Ovary (tissue), 10 donors: ENCODE measurements at places on chromosomes 16 and 17.

GRCh38 chr16:85041219-85042166 lies 13.9 kb downstream of the KIAA0513 start:
- no peak for DNase-seq

DNA sequence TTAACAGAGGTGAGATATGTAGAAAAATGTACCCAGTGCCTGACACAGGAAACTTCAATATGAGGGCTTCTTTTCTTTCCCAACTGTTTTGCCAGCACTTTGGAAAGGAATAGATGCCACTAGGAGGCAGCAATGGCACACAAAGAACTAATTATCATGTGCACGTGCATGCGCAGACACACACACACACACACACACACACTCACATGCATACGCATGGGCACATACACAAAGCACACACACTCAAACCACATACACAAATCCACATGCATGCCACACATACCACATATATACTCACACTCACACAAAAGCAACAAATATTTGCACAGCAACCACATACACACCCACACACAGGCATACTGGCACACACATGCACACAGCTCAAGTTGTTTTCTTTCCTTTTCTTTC lies 8.8 kb upstream of the CEP112 start:
- no peak for DNase-seq

DNA sequence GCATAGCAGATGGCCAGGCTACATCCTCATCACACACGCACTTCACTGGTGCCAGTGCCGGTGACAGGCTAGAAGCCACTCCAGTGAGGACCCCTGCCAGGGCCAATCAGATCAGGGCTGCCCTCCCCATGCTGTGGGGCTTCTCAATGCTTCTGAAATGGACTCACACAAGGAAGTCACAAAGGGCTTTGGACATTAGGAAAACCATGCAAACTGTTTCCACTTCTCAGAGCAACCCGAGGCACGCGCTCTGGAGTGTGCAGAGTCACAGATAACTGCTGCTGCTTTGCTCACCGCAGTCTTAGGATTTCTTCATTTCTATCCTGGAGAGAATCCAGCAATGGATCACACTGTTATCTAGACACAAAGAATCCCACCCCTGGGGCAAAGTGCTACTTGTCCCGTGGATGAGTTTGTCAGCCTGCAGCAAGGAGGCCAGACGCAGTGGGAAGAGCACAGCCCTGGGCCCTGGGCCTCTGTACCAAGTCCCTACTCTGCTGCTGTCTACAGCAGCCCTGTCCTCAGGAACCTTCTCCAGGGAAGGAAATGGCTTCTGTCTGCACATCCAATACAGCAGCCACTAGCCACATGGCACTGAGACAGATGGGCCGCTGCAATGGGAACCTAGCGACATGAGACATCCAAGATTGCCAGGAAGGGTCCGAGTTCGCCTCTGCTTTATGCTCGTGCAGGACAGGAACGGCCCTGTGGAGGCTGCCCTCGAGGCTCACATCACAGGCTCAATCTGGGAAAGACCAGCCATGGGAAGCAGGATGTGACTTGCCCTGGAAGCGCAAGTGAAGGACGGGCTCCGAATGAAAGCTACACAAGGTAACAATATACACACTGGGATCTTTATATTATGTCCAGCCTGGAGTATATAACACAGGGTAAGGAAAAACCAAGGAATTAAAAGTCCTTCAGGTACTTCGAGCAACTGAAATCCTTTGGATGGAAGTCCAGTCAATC lies 169.3 kb downstream of the ZFHX3 start:
- no peak for DNase-seq

DNA sequence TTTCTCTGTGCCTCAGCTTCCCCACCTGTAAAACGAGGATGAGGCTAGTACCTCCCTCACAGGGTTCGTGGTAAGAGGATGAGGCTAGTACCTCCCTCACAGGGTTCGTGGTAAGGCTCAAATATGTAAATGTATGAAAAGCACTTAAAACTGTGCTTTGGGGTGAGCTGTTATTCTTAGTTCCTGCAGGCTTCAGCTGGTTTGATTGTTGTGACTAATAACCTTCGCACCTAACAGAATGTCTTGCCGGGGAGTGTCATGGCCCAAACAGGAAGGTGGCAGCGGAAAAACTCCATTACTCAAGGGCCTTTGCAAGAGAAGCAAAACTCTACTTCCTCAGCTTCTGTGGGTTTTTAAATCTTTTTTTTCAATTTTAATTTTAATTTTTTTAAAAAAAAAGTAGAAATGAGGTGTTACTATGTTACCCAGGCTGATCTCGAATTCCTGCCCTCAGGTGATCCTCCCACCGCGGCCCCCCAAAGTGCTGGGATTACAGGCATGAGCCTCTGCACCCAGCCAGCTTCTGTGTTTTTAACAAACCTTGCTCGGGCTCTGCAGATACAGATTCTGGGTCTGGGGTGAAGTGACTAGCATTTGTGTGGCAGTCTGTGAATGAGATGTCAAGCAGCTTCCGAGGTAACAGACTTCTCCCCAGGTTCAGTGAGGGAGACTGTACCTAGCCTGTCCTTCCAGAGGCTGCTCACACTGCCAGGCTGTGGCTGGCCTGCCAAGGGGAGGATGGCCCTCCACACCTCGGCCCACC lies 103.0 kb downstream of the RAB11FIP4 start:
- DNase-seq: no peak

DNA sequence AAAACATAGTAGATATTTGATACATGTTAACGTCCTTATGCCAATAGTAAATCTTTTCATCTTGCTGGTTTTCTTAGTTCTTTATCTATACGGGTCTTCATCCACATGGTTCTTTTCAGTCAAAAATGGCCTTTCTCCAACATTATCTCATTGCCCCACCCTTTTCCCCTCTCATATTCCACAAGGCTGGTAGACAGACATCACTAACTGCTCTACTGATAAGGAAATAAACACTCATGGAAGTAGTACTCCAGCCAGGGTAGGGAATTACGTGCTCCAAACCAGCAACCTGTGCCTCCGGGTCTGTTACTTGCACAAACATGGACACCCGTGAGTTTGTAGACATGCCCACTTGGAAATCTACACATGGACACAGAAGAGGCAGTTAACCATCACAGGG lies 141.4 kb downstream of the XYLT1 start:
- no peak for DNase-seq

- DNase-seq: no peak
These were observed 62.1 kb downstream of the ABHD15 start for GRCh38 chr17:29504711-29505110.

- no peak for DNase-seq
These were observed 72.6 kb upstream of the CNEP1R1 start for GRCh38 chr16:49952386-49952785.

DNA sequence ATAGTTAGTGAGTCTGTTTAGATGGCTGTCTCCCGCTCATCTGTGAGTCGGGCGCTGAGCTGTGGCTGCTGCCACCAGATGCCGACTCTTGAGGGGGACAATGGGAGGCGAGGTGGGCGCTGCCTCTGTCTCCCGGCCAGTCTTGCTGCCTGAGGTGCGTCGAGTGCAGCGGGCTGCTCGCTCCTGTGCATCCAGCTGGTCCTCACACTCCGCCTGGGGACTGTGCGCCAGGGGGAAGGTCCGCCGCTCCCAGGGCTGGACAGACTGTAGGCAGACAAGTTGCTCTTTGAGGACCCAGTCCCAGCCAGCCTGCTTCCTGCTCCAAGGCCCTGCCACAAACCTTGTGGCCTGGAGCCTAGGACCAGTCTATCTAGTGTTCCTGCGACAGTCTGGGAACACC lies 32.4 kb downstream of the STH start:
- no peak for DNase-seq
